NCI-H2029 (cell line): ENCODE measurements at places on chromosomes 6 and 20.

DNA sequence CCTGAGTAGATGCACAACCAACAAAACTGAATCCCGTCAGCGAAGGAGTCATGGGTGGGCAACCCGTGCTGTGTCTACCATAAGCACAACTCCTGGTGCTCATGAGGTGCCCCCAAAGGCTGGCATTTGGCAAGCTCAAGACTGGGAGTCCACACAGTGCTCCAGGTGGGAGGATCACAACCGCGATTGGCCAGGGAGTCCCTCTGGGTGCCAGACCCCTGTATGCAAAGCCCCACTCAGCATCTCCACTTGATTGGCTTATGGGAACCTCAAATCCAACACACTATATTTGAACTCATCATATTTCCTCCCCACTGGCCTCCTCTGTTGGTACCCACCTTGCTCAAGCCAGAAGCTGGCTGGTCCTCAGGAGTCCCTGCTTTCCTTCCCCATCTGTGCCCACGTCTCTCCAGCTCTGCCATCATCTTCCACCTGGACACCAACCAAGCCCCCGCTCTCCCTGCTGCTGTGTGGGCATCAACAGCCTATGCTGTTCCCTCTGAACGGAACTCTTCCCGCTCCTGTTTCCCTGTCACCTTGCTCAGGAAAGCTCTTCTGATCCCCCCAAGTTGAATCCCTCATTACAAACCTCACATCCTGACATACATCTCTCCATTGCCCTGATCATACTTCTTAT is 142.3 kb upstream of the PTPN1 start:
- no peak for DNase-seq

DNA sequence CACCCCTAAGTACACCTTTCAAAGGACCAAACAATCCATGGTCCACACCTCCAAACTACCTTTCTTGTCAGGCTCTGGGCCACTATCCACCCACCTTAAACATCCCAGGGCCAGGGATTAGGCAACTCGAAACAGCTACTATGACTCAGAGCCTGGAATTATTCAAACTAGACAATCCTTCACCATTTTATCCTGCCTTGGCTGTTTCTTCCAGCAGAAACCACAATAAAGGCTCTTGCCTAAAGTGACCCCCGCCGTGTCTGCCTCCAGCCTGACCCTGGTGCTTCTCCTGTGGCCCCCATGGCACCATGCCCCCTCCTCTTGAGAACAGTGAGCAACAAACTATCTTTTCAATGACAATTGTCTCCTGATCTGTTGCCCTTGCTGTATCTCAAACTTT is 195.5 kb downstream of the EPM2A start:
- DNase-seq = no peak

- DNase-seq = peak; percentile 15
Observed at GRCh38 chr6:37306624-37307222, 47.1 kb upstream of the RNF8 start.

- DNase-seq = no peak
Observed at GRCh38 chr6:138430361-138431145, 26.5 kb downstream of the HEBP2 start.

- no peak for DNase-seq
Observed at GRCh38 chr20:48949304-48950170, 28.0 kb downstream of the ARFGEF2 start.

GRCh38 chr6:90204327-90205056 is 92.2 kb downstream of the BACH2 start:
- DNase-seq = no peak

- DNase-seq = no peak
Observed at GRCh38 chr6:43271944-43272343, 26.1 kb upstream of the SLC22A7 start.

- DNase-seq = peak; percentile 13
Observed at GRCh38 chr20:25249198-25249931, 1.5 kb downstream of the PYGB start.

DNA sequence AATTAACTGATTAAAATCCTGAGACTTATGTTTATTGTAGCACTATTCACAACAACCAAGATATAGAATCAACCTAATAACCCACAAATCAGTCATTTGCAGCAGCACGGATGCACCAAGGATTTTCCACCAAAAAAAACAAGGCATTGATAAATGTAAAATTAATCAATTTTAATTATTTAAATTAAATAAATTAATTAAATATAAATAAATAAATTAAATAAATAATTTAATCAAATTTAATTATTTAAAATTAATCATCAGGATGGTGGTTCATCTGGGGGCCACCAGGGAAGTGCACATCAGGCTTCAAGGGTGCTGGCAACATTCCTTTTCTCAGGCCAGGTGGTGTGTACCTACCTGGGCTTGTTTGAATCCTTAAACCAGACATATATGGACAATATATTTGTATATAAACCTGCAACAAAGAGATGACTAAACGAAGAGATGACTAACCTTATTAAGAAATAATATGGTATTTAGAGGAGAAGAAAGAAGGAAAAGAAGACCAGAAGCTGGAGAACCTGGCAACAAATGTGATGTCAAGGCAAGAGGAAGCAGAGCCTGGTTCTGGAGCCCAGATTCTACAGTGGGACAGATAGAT is 89.2 kb downstream of the CD164 start:
- DNase-seq = no peak

DNA sequence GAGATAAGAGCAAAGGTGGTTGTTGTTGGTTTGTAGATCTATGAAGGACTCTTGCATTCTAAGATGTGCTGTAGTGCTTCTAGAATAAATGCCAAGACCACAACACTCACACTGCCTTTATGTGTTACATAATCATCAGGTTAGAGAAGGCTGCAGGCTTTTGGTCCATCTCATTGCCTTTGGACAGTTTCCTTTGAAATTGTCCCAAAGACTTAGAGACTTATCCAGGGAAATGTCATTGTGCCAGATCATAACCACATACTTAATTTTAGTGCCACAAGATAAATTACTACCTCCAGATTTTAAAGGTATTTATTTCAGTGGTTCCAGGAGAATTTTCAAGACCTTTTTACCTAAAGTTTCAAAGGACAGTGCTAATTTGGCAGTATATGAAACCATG is 666.6 kb upstream of the CITED2 start:
- DNase-seq = no peak

- DNase-seq = no peak
Observed at GRCh38 chr20:24764027-24764793, 184.9 kb upstream of the CST7 start.

- DNase-seq = no peak
Observed at GRCh38 chr6:158751921-158752320, 67.2 kb downstream of the EZR start.

- DNase-seq = no peak
Observed at GRCh38 chr6:35931120-35931561, 10.2 kb upstream of the SRPK1 start.

DNA sequence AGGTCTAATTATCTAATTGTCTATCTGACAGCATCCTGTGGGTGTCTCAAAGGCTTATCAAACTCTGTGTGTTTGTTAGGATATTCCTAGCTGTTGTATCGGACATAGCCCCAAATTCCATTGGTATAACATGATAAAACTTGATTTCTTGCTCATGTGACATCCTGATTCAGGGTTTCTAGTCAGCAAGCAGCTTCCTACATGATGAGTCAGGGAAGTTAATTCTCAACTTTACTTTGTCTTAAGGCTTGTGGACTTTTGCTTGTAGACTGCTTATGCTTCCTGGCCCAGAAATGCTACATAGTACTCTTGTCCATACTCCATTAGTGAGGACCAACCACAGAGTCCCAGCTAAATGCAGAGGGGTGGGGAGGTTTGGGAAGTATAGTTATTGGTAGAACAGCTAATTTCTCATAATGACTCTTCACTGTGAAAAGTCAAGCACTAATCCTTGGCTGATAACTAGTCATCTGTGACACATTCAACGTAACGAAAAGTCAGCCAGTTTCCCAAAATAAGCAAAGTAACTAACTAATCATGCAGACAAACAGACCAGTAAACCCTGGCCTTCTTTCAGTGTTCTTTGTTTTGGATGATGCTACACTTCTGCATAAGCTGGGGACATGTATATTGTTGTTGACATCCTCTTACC is 25.8 kb downstream of the NKAIN2 start:
- DNase-seq = no peak

- DNase-seq = no peak
Observed at GRCh38 chr20:5971203-5971602, 20.8 kb downstream of the MCM8 start.

- DNase-seq = peak; percentile 53
Observed at GRCh38 chr6:158338311-158339112, 26.2 kb downstream of the TULP4 start.

GRCh38 chr6:162785632-162786242 is 58.0 kb downstream of the PACRG start:
- DNase-seq = no peak

- DNase-seq = no peak
Observed at GRCh38 chr6:49030251-49031020, 432.6 kb downstream of the MMUT start.
